ENCODE measurements at places on chromosomes 3 and 15.

DNA sequence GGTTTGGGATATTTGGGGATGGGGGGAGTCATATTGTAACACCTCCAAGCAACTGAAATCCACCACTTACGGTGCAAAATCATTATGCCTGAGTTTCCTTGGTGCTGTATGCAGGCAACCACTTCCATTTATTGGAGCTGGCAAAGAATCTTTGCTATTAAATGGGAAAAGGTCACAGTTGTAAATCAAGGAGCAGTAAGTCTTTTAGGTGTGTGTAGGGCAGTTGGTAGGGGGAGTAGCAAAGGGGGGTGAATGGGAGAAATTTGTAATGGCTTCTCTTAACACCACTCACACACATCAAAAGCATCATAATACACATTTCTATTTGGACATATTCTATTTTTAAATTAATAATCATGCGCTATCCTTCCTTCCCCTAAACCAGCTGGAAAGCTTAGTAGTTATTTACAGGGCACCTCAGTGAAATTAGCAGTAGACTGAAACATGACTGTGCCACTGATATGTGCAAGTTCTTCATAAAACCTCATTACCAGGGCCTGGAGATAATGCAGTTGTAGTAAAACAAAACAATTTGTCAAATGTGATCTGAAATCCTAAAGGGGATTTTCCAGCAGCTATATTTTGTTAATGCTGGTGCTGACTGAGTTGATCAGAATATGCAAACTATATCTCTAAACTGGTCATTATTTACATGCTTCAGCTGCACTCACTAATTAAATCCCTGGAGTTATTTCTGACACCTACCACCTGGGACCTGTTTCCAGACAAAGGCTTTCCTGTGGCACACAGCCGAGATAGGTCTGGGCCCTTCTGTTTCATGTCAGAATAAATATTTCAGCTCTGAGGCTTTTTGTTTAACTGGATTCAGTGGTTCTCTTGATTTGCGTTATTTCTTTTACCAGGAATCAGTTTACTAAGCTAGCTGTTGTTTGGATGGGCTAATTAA is 90.1 kb downstream of the B3GALNT1 start:
- peak; percentile 98 for DNase-seq

DNA sequence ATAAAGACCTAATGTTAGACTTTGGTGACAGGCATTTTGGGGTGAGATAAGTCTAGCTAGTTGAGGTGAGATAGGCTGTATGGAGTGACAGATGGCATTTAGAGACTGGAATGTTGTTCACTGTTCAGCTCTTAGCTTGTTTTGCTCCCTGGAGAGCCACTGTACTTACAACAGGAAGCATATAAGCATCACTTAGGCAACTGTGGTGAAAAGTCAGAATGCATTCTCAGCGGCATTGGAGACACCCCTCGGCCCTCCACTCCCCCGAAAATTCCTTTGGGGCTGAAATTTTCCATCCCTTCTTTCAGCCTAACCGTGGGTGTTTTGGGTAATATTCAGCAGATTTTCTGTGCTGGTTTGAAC is 73.4 kb downstream of the SLCO3A1 start:
- DNase-seq: peak; percentile 55

- DNase-seq: no peak
Measured at GRCh38 chr15:85312486-85312885, 67.9 kb upstream of the AKAP13 start.

GRCh38 chr3:152069871-152070270 is 196.4 kb downstream of the SUCNR1 start:
- DNase-seq: no peak

GRCh38 chr15:74725845-74726773 is 781 bp upstream of the CYP1A1 start:
- DNase-seq: peak; percentile 16
